ENCODE measurements at places on chromosomes 11 and 22. TPM values are rescaled to one million over a fixed set of nuclear protein-coding genes. Genes with fewer than 3 reads are reported as not detected.

Gene OR51B4
- total RNA-seq: 0.45 TPM

Gene TMPRSS4
- not detected for total RNA-seq

Gene SAA4
- total RNA-seq: 0.57 TPM

Gene ARHGEF17
- total RNA-seq: 46.0 TPM

Gene C22orf31
- total RNA-seq: 0.32 TPM

Gene IGSF9B
- 4.6 TPM for total RNA-seq

Gene CDHR5
- 2.3 TPM for total RNA-seq

Gene FAM181B
- 2.1 TPM for total RNA-seq

Gene PKNOX2
- 40.2 TPM for total RNA-seq

DNA sequence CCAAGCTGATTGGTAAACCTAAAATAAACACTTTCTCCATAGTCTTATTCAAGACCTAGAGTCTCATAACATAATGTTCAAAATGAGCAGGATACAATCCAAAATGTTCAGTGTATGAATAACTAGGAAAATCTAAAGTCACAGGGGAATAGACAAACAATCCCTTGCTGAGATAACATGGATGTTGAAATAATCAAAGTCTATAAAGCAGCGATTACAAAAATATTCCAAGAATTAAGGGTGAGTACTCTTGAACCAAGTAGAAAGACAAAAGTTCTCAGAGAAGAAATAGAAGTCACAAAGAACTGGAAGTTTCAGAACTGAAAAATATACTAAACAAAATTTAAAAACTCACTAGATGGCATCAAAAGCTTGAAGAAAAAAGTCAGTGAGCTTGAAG is 561.0 kb downstream of the INSC start:
- H3K27me3 ChIP-seq: no peaks in the 10 kb centered on the region
- DNase-seq: no peak
- no peaks in the 10 kb centered on the region for H3K36me3 ChIP-seq

DNA sequence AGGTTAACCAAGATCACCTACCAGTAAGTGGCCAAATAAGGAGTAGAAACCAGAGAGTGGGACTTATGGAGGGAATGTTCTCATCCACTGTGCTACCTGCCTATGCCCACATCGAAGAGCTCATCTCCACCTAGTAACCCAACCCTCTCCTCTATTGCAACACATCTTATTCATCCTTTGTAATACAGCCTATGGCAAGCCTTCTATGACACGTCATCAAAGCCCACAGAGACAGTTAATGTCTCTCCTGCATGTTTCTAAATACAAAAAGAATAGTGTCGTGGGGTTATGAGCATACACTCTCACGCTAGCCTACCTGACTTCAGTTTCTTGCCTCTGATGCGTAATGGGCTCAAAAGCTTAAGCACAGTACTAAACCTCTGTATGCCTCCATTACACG is 1158.1 kb upstream of the TENM4 start:
- H3K36me3 ChIP-seq: no peaks in the 10 kb centered on the region
- DNase-seq: no peak
- H3K4me1 ChIP-seq: no peaks in the 10 kb centered on the region
- H3K27ac ChIP-seq: no peak overlapping the region
- H3K27me3 ChIP-seq: no peaks in the 10 kb centered on the region
- H3K4me3 ChIP-seq: no peak overlapping the region

- no peak overlapping the region for H3K4me3 ChIP-seq
- peaks cover 8% of the 10 kb centered on the region for H3K4me1 ChIP-seq
- peak; percentile 71 for DNase-seq
- H3K36me3 ChIP-seq: no peaks in the 10 kb centered on the region
- no peaks in the 10 kb centered on the region for H3K27me3 ChIP-seq
These were observed 50.9 kb downstream of the CDKN1C start for GRCh38 chr11:2834503-2835273.

GRCh38 chr11:118180300-118180703 is 3.9 kb upstream of the SCN2B start:
- H3K4me1 ChIP-seq: no peaks in the 10 kb centered on the region
- H3K27me3 ChIP-seq: no peaks in the 10 kb centered on the region
- DNase-seq: peak; percentile 57
- H3K36me3 ChIP-seq: no peaks in the 10 kb centered on the region
- H3K4me3 ChIP-seq: no peak overlapping the region

DNA sequence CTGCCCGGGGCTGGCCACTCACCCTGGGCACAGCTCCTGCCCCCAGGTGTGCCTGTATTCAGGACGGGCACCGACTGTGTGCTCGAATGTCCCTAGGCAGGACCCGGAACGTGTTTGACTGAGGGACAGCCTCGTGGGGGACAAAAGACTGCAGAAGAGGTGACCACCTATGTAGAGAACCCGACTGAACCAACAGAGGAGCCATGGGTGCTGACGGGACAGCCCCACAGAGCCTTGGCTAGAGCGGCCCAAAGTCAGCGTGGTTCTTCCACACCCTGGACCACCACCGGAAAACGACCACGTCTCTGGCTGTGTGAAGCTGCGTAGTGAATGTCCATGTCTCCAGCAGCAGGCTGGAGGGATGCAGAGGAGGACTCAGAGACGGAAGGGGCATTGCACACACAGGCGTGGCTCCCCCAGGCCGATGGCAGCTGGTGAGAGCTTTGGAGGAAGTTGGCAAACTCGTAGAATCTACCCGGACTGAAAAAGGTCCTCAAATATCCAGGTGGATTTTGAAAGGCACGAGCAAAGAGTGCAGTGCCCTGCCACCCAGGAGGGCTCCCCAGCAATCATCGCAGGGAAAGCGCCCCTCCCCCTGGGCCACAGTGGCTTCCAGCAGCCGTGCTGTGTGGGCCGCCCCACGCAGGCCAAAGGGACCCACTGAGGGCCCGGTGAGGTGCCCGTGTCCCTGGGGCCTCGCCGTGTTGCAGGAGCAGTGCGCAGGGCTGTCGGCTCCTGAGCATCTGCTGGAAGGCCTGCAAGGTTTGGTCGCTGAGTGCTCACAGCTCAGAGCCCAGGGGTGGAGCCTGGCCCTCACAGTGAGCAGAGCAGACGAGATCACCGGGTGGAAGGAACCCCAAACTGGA is 17.5 kb upstream of the MUC5B start:
- no peaks in the 10 kb centered on the region for H3K4me1 ChIP-seq
- H3K27ac ChIP-seq: no peak overlapping the region

DNA sequence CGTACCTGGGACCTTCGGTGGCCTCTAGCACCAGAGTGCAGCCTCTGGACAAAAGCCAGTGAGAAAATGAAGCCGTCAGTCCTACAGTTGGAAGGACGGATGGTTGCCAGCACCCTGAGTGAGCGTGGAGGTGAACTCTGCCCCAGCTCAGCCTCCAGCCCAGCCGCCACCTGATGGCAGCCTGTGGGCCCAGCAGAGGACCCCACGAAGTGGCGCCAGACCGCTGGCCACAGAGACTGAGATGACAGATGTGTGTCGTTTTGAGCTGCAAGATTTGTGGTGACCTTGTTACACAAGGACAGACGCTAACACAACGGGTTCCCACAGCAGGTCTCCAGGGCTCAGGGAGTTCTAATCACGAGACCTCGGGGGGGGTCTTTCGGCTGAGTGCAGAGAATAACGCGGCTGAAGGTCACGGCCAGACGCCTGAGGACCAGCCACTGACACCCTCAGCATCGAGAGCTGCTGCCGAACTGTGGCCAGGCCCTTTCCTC is 75.0 kb downstream of the BRD1 start:
- H3K27me3 ChIP-seq: no peaks in the 10 kb centered on the region
- H3K4me3 ChIP-seq: no peak overlapping the region
- DNase-seq: no peak
- no peak overlapping the region for H3K27ac ChIP-seq
- no peaks in the 10 kb centered on the region for H3K36me3 ChIP-seq

- no peaks in the 10 kb centered on the region for H3K36me3 ChIP-seq
- H3K4me3 ChIP-seq: peak overlapping the region; percentile 74
These were observed 2.9 kb downstream of the PGR start for GRCh38 chr11:101126551-101127196.

- no peak overlapping the region for H3K4me3 ChIP-seq
- no peaks in the 10 kb centered on the region for H3K27me3 ChIP-seq
- H3K36me3 ChIP-seq: no peaks in the 10 kb centered on the region
- DNase-seq: no peak
These were observed 14.4 kb downstream of the UFD1 start for GRCh38 chr22:19464546-19464945.

GRCh38 chr22:40082184-40082583 is 87.4 kb downstream of the FAM83F start:
- H3K4me3 ChIP-seq: no peak overlapping the region
- no peaks in the 10 kb centered on the region for H3K36me3 ChIP-seq
- peaks cover 7% of the 10 kb centered on the region for H3K4me1 ChIP-seq
- no peak overlapping the region for H3K27ac ChIP-seq
- no peaks in the 10 kb centered on the region for H3K27me3 ChIP-seq
- no peak for DNase-seq

- no peaks in the 10 kb centered on the region for H3K36me3 ChIP-seq
- no peaks in the 10 kb centered on the region for H3K4me1 ChIP-seq
- no peak overlapping the region for H3K4me3 ChIP-seq
- no peaks in the 10 kb centered on the region for H3K27me3 ChIP-seq
- no peak for DNase-seq
These were observed 52.8 kb downstream of the KCNJ4 start for GRCh38 chr22:38402204-38402603.

DNA sequence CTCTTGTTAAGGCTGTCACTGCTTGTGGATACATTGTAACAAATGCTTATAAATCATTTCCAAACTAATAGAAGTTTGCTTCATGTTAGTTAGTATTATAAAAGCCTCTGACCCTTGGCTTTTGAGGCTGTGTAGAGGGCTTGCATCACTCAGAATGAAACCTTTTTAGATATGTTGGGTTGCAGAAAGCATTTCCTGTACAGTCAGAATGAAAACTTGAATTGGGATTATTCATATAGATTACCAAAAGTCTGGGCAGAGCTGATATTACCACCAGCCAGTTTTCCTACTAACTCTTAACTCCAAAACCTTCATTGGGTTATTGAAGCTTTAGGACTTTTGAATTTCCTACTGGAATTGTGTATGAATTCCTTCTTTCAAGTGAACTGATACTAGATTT is 12.0 kb downstream of the KMT2A start:
- H3K4me3 ChIP-seq: no peak overlapping the region
- no peaks in the 10 kb centered on the region for H3K4me1 ChIP-seq
- no peaks in the 10 kb centered on the region for H3K27me3 ChIP-seq
- no peak for DNase-seq

- no peaks in the 10 kb centered on the region for H3K27me3 ChIP-seq
- no peak overlapping the region for H3K27ac ChIP-seq
- no peak overlapping the region for H3K4me3 ChIP-seq
- H3K36me3 ChIP-seq: no peaks in the 10 kb centered on the region
These were observed 114.4 kb downstream of the OSBP2 start for GRCh38 chr22:30809086-30809485.

GRCh38 chr11:13928566-13929251 is 33.8 kb upstream of the SPON1 start:
- H3K4me3 ChIP-seq: no peak overlapping the region
- no peaks in the 10 kb centered on the region for H3K36me3 ChIP-seq
- no peak for DNase-seq
- peaks cover 8% of the 10 kb centered on the region for H3K4me1 ChIP-seq

- H3K27ac ChIP-seq: no peak overlapping the region
- H3K4me1 ChIP-seq: no peaks in the 10 kb centered on the region
- H3K27me3 ChIP-seq: no peaks in the 10 kb centered on the region
- no peak overlapping the region for H3K4me3 ChIP-seq
These were observed 101.7 kb upstream of the LMO1 start for GRCh38 chr11:8365216-8365941.

DNA sequence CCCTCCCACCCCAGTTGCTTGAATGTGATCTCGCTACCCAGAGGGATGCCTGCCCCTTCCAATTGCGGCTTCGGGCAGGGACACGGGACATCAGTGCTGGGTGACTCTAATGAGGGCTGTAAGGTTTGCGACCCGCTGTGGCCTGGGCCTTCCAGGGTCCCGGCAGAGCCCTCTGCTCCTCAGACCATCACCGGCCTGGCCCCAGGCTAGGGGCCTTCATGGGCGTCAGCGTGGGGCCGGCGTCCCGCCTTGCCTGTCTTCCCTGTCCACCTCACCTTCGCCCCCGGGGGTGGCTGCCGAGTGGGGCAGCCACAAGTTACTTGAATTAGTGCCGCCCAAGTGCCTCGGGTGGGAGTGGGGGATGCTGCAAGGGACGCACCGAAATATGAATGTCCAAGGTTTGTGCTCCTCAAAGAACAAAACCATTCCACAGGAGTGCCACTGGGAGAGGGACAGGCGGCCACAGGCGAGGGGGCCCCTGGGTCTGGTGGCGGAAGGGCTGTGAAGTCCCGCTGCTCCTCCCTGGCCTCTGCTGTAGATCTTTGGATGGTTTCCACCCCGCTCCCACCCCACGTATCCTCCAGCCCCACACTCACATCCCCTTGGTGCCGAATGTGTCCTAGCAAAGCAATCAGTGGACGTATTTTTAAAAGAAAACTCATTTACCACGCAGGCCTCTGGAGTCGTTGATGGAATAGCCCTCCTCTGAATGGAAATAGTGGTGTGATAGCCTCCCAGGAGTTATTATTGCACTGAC is 317.1 kb downstream of the NTM start:
- no peaks in the 10 kb centered on the region for H3K36me3 ChIP-seq
- no peaks in the 10 kb centered on the region for H3K4me1 ChIP-seq

- H3K27ac ChIP-seq: no peak overlapping the region
- H3K36me3 ChIP-seq: no peaks in the 10 kb centered on the region
- no peaks in the 10 kb centered on the region for H3K27me3 ChIP-seq
- H3K4me1 ChIP-seq: no peaks in the 10 kb centered on the region
These were observed 9.4 kb downstream of the C11orf97 start for GRCh38 chr11:94521684-94522083.

GRCh38 chr11:90434858-90435257 is 212.0 kb upstream of the CHORDC1 start:
- no peak overlapping the region for H3K4me3 ChIP-seq
- no peaks in the 10 kb centered on the region for H3K36me3 ChIP-seq
- H3K27me3 ChIP-seq: no peaks in the 10 kb centered on the region
- DNase-seq: no peak
- no peaks in the 10 kb centered on the region for H3K4me1 ChIP-seq

DNA sequence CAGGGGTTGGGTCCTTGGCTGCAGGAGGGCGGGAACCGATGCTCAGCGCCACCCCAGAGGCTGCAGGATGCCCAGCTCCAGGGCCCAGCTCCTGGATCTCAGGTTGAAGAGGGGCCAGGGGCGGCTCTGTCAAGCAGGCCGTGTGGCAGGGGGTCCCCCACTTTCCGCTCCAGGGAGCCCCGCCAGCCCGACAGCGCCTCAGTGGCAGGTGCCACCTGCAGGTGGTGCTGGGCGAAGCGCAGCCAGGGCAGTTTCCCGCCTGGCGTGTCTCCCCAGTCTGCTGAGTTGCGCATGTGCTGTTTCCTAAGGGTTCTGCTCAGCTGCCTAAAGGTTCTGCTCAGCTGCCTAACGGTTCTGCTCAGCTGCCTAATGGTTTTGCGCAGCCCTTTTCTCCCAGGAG is 442.1 kb downstream of the POTEH start:
- no peaks in the 10 kb centered on the region for H3K27me3 ChIP-seq
- H3K4me3 ChIP-seq: no peak overlapping the region
- no peaks in the 10 kb centered on the region for H3K4me1 ChIP-seq
- no peak for DNase-seq

DNA sequence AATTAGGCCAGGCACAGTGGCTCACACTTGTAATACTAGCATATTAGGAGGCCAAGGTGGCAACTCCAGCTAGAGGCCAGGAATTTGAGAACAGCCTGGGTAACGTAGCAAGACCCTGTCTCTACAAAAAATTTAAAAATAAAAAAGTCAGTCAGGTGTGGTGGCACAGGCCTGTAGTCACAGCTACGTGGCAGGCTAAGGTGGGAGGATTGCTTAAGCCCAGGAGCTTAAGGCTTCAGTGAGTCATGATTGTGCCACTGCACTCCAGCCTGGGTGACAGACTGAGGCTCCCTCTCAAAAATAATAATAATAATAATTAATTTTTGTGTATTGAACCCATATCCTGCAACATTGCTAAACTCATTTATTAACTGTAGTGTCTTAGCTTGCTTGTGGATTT is 15.3 kb upstream of the TRIM29 start:
- no peak for DNase-seq
- no peaks in the 10 kb centered on the region for H3K4me1 ChIP-seq
- no peak overlapping the region for H3K27ac ChIP-seq
- H3K27me3 ChIP-seq: no peaks in the 10 kb centered on the region
